NCI-H2171 treated with DMSO at 0.1 percent for 48 hours (cell line): ENCODE measurements at places on chromosomes 7 and 10.

GRCh38 chr10:124010024-124010423 lies 83.4 kb downstream of the CHST15 start:
- DNase-seq: no peak

GRCh38 chr10:83617692-83618545 lies 521.4 kb upstream of the GHITM start:
- DNase-seq: no peak

DNA sequence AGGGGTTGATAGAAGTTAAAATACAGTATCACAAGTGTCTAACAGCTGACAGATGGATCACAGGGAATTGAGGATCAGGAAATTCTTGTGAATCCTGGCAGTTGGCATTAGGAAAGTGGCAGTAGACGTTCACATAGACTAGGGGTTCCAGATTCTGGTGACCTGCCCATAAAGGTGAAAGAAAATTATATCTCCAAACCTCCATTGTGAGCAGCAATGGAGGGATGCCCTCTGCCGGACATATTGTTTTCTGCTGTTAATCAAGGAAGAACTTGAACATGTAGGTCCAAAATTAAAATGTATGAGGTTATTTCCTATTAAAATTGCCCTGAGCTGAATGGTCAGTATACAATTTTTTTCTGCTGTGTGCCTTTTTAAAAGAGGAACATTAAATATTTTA lies 5.1 kb downstream of the NME8 start:
- peak; percentile 34 for DNase-seq

- DNase-seq: no peak
These were observed 14.3 kb downstream of the ZNF282 start for GRCh38 chr7:149209518-149210269.

- no peak for DNase-seq
These were observed 269.6 kb upstream of the LRGUK start for GRCh38 chr7:133857376-133858119.

GRCh38 chr7:130957137-130957513 lies 223.1 kb upstream of the KLF14 start:
- no peak for DNase-seq

DNA sequence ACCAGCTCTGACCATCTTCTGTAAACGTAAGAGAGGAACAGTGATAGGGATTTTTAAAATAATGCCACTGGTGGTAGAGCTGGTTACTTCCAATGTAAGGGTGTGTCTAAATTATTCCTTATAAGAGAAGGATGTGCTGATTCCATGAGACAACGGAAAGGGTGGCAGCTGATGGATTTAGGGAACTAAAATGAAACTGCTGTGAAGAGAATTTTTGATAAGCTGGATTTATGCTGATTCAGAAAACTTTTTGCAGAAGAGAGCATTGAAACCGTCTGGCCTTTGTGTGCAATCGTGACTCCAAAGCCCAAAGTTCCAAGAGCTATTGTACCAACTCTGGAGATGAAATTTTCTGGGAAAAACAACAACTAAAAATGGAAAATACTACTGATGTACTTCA lies 301.0 kb downstream of the PRPF18 start:
- DNase-seq: no peak

GRCh38 chr10:10293041-10293440 lies 724.6 kb upstream of the CELF2 start:
- DNase-seq: no peak

GRCh38 chr10:1399431-1400100 lies 337.8 kb downstream of the ADARB2 start:
- no peak for DNase-seq

DNA sequence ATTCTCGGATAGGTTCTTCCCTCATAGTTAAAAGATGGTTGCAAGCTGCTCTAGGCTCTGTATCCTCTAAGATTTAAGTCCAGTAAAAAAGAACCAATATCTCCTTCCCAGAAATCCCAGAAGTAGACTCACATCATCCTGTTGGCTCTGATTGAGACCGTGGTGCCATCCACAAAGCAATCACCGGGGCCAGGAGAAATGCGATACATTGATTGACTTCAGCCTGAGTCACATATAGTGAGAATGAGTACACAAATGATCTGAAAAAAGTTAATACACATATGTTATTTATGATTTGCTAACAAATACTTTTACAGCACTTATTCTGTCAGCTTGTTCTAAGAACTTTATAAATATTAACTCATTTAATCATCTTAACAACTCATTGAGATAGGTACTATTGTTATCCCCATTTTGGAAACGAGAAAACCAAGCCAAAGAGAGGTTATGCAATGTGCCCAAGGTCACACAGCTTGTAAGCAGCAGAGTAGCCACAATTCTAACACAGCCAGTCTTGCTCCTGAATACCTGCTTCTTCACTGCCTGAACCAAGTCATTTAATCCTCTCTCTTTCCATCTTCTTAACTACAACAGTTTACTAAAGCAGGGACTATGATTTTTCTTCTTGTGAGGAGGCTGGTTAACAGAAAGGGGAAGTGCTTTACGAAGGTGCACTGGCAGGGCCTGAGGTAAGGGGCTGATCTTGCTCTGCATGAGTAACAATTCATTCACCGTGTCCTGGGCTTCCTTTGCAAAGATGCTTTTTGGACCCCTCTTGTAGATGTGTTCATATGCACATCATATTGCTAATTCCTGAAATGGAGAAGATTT lies 177.0 kb downstream of the REEP3 start:
- DNase-seq: no peak

GRCh38 chr7:105454921-105455320 lies 66.2 kb upstream of the SRPK2 start:
- DNase-seq: no peak
